NCI-H1092 (cell line): ENCODE measurements at places on chromosomes 7 and 10.
A peak's percentile ranks its signal among the peaks of the same experiment; 100 is the strongest.

DNA sequence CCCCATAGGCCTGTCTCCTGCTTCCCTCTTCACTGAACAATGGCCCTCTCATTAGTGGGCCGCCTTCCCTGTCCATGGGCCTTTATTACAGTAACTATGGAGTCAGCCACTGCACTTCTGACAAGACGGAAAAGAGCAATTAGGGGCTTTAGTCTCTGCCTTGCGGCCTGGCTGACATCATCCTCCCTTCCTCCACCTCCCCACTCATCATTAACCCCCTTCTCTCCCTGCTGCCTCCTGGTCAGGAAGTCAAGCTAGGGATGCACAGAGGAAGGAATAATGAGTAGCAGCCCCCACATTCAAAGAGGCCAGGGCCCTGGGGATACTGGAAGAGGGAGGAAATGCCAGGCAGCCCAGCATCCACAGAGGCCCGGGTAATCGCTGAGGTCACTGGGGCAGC is 101.6 kb upstream of the PLXNA4 start:
- no peak for DNase-seq

- peak; percentile 51 for DNase-seq
Observed at GRCh38 chr7:108459922-108460551, 3.8 kb upstream of the NRCAM start.

DNA sequence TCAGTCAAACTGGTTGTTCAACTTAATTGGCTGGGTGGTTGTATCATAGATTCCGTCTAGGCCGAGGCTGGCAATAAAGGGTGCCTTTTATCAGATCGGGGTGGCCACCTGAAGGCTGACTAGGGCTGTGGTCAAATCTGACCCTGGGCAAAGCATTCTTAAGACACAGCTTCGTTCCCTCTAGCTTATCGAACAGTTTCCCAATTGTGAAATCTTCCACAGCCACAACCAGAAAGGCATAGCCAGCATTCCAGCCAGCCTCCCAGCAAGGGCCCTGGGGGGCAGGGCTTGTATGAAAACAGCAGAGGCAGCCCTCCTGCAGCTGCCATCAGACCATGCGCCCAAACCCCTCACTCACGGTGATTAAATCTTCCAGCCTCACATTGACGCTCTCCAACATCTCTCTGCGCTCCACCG is 42.5 kb upstream of the TMEM213 start:
- no peak for DNase-seq

DNA sequence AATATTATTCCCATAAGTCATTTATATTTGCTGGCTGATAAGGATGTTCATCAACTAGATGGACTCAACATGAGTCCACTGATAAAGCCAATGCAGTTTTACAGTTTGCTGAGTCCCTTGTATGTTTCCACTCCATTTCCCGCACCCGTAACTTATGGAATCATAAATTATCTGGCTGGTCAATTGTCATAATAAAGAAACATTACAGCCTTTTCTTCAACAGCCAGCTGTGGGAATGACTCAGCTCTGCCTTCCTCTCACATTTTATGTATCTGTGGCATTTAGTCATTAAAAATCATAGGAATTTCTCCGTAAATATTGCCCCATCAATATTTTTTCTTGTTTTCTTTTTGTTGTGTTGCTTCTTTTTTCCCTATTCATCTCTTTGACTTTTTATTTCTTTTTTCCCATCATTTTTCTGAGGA is 22.3 kb upstream of the TMEM26 start:
- no peak for DNase-seq

- no peak for DNase-seq
Observed at GRCh38 chr10:97371696-97372095, 29.4 kb downstream of the RRP12 start.

DNA sequence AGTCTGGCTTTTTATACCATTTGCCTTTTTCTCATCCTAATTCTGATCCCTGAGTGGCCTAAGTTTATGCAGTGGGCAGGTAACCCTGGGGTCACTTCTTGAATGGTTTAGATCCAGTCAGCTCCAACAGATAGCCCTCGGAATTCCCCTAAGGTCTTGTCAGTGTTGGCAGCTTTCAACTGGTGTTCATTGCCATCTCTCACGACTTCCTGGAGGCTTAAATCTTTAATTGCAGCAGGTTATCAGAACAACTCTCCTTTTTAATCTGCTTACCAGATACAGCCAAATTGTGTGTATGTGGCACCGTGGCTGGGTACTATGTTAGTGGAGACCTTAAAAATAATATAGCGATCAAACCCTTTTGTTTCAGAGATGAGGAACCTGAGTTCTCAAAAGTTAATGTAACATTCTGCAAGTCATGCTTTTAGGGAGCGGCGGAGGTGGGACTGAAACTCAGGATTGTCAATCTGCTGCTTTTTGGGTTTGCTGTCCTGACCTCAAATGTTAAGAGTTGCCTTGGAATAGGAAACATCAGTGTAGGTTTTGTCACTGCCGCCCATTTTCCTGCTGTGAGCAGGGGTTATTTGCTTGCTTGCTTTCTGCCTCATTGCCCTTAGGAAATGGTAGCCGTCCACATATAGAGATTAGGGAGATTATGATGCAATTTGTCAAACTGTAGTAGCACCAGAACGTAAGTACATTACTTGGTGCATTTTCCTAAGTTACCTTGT is 818 bp downstream of the DLD start:
- DNase-seq, result no peak
